MCF 10A (cell line): ENCODE measurements at places on chromosomes 6 and 20.

GRCh38 chr6:116057766-116058165 is 2.9 kb downstream of the FRK start:
- DNase-seq, result no peak

DNA sequence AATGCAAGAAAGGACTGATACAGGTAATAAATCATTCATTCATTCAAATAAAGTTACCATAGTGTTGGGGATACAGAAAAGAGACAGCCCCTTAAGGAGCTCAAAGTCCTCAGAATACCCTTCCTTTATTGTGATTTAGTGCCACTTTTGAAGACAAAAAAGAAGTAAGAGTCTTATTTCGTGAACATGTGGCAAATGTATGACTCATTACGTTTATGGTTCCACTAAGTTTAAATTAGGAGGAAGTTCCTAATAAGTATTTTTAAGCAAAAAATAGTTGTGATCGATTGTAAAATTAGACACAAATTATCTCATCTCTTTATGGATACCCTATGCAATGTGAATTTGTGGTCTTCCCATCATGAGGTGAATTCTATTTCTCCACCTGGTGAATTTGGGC is 38.5 kb upstream of the GCLC start:
- no peak for DNase-seq

DNA sequence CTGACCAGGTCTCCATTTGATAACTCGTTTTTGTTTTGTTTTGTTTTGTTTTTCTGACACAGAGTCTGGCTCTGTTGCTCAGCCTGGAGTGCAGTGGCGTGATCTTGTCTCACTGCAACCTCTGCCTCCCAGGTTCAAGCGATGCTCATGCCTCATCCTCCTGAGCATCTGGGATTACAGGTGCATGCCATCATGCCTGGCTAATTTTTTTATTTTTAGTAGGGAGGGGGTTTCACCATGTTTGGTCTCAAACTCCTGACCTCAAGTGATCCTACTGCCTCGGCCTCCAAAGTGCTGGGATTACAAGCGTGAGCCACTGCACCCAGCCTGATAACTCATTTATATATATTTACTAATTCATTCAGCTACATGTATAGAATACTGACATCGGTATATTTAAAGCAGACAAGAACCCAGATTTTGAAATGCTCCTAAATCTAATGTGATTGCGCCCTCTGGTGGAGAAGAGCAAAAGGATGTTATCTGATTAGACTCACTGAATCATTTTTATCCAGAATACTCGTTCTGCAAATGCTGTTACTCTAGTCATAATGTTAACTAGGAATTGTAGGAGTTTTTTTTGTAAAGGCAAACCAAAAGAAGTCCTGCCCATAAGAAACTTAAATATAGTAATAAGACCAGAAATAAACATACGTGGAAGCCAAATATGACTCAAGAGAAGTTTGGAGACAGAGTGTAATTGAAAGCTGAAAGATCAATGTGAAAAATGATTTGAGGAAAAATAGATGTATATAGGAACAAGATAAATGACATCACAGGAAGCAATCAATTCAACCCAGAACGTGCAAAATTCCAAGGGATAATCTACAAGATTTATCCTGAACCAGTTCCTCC is 5.3 kb upstream of the COL12A1 start:
- DNase-seq, result peak; percentile 80

DNA sequence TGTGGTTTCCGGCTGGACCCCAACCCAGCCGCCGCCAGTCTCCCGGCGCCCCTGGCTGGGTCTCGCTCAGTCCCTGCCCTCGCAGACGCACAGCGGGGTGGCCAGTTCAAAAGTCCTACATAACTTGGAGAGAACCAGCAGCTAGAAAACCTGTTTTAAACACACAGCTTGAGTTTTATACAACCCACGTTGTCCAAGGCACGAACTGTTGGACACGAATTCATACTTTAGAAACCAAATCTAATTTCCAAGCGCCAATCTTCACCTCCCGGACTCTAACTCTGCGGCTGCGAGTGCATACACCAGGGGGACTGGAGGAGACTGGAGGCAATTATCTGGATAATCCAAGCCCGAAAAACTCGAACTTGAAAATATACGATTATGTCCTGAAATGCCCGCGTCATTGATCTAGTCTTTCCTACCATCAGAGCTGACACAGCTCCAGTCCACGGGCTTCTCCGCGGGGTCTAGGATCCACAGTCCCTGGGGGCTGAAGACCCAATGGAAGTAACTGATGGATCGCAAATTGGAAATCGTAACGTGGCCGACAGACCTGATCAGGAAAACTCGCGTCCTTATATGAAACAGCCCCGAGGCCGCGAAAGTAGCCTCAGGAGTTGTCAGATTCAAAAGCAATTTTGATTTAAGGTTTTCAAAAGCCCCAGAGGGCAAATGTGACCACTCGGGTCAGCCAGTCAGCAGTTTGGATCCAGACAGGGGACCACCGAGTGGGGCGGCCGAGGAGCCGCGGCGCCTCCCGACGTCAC is 843 bp upstream of the HEY2 start:
- DNase-seq, result peak; percentile 16

DNA sequence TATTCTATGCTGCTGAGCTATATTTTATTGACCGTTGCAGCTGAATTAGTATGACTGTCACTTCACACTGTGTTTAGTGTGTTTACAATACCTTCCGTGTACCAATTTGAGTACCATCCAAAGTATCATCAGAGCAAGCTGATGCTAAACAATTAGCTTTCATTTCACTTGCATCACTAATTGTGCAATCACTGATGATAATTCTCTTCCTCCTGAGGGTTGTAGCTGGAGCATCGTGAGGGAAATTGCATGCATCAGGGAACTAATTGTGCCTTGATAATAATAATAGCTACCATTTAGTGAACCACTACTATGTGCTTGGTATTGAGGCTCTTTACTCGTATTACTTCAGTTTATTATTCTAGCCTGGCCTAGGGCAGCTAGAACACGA is 384.8 kb upstream of the SOX4 start:
- DNase-seq, result no peak

GRCh38 chr20:59032713-59033059 is 551 bp upstream of the ATP5F1E start:
- DNase-seq, result no peak
